NCI-H1417 (cell line): ENCODE measurements at places on chromosomes 16 and 17.

- DNase-seq, result no peak
Observed at GRCh38 chr16:55907661-55908060, 32.5 kb upstream of the CES5A start.

- DNase-seq, result no peak
Observed at GRCh38 chr17:75774991-75775668, 9.5 kb upstream of the UNK start.

DNA sequence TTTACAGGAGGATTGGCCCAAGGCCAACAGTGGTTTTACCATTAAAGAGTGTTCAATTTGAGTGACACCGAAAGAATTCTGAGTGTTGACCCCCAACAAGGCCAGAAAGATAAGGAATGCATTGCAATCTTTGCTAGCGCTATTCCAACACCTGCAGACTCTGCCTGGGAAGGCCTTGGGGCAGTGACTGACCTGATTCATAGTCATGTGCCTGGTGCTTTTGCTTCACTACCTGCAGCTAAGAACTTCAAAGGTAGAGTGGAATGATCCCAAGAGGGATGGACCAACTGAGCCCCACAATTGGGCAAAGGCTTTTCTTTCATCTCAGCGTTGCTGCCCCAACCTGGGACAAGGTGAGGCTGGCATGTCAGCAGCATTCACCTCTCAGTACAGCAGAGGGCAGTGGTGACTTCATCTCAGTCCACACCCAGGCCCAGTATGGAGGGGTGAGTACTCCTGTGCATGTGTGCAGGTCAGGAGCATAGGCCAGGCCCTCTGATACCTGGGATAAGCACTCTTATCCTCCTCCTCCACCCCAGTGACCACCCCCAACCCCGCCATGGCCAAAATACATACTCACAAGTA, 149.6 kb upstream of the GNAO1 start:
- peak; percentile 14 for DNase-seq

GRCh38 chr17:79248843-79249493, 174.3 kb downstream of the ENGASE start:
- DNase-seq, result no peak

DNA sequence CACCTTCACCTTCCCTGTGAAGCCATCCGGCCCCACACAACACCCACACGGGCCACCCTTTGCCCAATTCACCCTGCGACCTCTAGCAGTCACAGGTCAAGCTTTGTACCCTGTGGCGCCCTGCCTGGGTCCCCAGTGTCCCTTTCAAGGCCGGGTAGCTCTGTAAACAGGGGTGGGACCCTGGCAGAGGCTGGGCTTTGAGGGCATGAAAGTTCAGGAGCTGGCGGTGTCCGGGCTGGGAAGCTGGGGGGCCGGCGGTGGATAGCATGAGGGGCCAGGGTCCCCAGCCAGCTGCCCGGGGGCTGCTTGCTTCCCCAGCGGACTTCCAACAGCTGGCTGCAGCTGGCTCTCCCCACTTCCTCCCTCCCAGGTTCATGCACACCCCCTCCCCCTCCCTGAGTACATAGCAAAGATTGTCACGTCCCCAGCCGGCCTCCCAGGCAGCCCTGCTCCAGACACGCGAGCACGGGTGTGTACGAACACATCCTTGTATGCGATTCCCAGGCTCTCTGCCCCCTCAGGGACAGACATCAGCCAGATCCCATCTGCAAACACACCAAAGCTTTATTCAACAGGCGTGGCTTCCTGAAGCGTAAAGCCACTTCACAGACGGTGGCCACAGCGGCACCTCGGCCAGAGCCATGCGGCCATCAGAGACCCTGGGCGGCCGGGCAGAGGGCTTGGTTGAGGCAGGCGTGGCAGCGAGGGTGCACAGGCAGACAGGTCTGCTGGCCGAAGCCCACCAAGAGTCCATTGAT, 8.2 kb downstream of the NTHL1 start:
- DNase-seq, result peak; percentile 88

DNA sequence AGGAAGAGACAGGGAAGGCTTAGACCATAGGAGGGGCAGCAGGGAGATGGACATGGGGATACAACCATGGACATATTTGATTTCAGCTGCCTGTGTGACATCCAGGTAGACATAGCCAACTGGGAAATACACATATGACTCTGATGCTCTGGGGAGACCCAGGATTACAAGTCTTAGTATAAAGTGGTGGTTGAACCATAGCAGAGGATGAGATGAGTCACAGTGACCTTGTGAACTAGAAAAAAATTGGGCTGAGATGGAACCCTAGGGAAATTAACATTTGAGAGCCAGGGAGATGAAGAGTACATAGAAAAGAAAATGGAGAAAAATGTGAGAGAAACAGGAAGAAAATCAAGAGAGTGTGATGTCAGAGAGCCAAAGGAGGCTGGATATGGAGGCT, 10.2 kb downstream of the MARCHF10 start:
- no peak for DNase-seq

- peak; percentile 4 for DNase-seq
Observed at GRCh38 chr16:83878838-83879237, 20.1 kb upstream of the MLYCD start.

DNA sequence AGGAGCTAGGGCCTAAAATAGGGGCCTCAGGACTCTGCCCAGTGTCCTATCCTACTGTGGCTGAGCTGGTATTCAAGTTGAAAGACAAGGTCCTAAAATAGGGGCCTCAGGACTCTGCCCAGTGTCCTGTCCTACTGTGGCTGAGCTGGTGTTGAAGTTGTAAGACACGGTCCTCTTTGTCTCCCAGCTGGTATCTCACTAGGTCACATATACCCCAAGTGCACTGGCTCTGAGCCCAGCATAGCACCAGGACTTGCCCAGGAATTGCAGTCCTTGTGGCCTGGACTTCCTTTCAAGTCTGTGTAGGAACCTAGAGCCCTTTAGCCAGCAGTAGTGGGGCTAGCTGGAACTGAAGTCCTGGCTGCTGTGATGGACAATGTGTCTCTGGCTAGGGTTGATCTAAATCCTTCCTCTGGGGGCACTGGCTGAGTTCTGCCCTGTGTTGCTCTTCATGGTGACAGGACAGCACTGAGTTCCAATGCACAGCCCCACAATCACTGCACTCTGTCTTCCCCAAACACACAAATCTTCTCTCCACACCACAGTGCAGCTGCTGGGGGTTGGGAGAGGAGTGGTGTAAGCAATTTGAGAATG, 260.5 kb downstream of the HAPSTR1 start:
- no peak for DNase-seq

GRCh38 chr17:8857919-8858318, 9.6 kb downstream of the PIK3R6 start:
- DNase-seq, result no peak

DNA sequence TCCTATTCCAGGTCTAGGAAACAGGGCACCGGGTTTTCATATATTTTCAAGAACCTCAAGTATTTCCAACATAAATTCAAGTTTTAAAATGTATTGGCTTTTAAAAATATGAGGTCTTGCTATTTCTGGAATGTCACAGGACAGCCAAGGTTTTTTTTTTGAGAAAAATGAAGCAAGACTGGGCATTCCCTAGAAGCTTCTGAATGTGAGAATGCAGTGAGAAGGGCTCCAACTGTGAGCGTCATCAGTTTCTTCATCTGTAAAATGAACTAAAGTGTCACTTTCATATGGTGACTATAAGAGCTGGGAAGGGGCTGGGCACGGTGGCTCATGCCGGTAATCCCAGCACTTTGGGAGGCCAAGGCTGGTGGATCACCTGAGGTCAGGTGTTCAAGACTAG, 455.8 kb upstream of the MAF start:
- DNase-seq, result no peak

GRCh38 chr17:77513045-77513444, 372.3 kb downstream of the SEC14L1 start:
- no peak for DNase-seq

DNA sequence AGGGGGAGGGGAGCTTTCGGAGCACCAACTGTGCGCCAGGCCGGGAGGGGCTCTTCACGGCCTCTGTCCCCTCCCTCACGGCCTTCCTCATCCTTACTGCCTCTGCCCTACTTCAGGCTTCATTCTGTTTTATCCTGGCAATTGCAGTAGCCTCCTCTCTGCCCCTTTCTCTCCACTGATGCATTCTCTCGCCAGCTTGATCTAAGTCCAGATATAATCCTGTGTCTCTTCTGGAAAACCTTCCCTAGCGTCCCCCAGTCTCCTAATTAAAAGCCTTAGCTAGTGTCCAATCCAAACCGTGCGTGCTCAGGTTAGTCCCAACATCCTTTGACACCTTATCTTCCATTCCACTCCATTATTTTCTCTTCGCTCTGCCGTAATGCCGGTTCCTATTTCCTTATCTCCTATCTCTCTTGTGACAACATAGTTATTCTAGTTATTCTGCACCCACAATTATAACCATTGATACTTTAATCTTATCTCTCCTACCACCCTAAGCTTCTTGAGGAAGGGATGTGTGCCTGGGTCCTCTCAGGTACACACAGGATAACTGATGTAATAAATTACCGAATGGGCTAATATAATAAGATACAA, 869 bp downstream of the ZNF48 start:
- no peak for DNase-seq

DNA sequence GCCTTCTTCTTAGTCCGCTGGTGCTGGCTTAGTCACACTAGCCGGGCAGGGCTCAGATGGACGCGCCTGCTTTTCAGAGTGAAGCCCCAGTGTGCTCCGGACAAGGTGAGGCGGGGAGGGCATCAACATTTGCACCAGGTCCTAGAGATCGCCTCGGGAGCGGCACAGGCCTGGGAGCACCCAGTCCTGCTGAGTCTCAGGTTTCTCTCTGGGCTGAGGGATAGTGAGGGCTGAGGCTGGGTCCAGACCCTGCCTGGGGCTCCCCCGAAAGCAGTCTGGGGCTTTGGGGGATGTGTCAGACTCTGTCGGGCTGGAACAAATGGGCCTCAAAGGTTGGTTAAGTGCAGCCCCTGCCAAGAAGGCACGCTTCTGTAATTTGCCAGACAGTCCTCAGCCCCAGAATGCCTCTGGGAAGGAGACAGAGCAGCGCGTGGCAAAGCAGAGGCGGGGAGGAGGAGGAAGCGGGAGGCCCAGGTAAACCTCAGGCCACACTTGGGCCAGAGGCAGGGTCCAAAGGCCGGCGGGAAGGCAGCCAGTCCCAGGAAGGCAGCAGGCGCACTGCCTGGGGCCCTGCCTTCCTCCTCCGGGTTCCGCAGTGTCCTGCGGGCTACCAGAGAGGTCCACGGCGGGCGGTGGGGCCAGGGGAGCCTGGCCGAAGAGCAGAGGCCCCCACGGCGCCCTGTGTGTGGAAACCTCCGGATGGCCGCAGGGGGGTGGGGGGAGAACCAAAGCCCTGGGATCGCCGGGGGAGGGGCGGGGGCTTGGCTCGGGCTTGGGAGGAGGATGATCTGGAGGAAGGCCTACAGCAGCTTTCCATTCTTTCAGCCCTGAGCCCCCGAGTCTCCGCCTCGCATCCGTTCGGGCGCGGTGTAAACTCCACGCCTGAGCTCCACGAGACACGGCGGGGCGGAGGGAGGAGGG, 39.5 kb upstream of the ATP2A3 start:
- no peak for DNase-seq

GRCh38 chr17:20189979-20190378, 180.8 kb downstream of the SPECC1 start:
- no peak for DNase-seq

DNA sequence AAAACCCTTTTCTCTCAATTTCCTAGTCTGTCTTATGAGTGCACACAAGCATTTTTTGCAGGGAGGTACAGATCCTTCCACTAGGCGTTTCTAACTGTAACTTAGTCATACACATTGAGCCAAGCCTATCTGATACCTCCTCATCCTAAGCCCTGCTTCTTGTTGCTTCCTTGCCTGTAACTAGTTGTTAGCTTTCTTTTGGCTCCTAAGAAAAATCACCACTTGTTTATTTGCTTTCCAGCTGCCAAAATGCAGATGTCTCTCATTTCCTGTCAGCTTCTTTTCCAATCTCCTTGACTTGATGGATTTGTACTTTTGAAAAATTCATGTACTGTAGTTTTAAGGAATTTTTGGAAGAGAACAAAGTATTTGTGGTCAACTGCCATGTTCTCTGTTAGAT, 73.7 kb downstream of the TNRC6C start:
- no peak for DNase-seq

DNA sequence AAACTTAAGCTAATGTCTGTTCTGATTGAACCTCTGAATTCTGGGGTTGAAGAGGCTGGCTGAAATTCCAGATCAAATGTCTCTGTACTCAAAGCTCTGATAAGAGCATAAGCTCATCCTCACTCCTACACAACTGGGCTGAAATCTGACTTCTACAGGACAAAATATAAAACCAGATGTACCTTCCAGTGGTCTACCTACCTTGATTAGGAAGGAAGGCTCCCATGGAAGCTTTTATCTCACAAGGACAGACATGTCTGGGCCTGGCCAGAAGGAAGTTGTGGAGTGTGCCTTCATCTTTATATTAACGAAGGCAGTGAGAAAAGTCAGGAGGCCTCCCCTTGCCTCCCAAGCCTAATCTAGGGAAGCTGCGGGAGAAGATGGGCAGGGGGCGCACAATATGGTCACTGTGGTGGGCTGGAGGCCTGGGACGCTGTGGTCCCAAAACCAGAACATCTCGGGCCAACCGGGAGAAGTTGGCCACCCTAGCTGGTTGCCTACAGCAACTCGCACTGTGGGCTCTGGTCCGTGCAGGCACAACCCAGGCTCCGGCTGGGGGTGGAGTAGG, 55.6 kb upstream of the LRRC37A3 start:
- DNase-seq, result no peak

- no peak for DNase-seq
Observed at GRCh38 chr17:20774472-20775135, 195.1 kb downstream of the CDRT15L2 start.

DNA sequence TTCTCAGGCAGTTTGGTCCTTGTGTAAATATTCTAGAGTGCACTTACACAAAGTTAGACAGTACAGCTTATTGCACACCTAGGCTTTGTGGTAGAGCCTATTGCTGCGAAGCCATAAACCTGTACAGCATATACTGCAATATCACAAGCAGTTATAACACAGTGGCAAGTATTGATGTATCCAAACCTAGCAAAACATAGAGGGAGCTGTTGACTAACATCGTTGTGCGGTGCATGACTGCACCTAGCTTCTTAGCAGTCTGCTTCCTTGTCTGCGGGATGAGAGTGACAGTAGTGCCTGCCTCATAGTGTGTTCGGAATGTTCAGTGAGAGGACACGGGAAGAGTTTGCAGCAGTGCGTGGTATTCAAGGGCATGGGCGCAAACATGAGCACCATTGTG, 78.9 kb downstream of the MPRIP start:
- DNase-seq, result peak; percentile 32

GRCh38 chr16:57479205-57479975, 6.9 kb downstream of the DOK4 start:
- no peak for DNase-seq

- no peak for DNase-seq
Observed at GRCh38 chr17:17744116-17744515, 62.9 kb downstream of the RAI1 start.

DNA sequence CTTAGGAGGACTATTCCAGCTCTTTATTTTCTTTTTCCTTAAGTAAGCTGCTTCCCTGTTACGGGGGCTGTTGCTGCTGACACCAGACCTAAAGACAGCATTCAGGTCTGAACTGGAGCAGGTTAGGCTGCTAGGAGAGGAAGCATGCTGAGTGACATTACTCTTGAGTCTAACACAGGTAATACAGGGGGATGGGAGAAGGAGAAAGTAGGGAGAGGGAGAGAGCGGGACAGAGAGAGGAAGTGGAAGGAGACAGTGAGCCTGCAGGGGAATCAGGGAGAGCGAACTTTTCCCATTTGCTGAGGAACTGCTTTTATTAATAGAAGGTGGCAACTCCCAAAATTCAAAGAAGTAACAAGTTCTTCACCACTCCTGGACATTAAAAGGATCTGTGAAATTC, 130.9 kb downstream of the PARN start:
- no peak for DNase-seq

GRCh38 chr17:29836643-29837042, 93.4 kb downstream of the SSH2 start:
- no peak for DNase-seq

- DNase-seq, result no peak
Observed at GRCh38 chr16:79628501-79628975, 28.0 kb upstream of the MAF start.
